ENCODE measurements at places on chromosomes 16 and 17.
A peak's percentile ranks its signal among the peaks of the same experiment; 100 is the strongest.

DNA sequence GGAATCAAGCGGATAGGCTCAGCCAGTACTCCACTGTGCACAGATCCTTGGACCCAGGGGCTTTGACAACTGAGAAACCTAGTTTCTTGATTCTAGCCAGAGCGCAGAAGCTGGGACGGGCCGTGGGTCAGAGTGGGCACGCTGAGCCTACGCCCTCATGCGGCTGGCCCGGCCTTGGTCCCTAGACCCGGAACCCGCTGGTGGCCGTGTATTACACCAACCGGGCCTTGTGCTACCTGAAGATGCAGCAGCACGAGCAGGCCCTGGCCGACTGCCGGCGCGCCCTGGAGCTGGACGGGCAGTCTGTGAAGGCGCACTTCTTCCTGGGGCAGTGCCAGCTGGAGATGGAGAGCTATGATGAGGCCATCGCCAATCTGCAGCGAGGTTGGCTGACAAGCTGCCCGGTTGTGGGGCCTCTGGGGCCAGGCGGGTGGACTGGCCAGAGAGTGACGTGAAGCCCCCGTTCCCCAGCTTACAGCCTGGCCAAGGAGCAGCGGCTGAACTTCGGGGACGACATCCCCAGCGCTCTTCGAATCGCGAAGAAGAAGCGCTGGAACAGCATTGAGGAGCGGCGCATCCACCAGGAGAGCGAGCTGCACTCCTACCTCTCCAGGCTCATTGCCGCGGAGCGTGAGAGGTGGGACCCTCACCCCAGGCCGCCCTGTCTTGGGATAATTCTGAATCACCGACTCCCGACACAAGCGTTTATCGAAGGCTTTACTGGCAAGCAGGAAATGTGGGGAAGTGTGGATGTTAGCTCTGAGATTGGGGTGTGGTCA is 946 bp downstream of the STUB1 start:
- peak; percentile 41 for DNase-seq

- DNase-seq = no peak
These were observed 54.5 kb downstream of the NACA2 start for GRCh38 chr17:61536422-61536955.

DNA sequence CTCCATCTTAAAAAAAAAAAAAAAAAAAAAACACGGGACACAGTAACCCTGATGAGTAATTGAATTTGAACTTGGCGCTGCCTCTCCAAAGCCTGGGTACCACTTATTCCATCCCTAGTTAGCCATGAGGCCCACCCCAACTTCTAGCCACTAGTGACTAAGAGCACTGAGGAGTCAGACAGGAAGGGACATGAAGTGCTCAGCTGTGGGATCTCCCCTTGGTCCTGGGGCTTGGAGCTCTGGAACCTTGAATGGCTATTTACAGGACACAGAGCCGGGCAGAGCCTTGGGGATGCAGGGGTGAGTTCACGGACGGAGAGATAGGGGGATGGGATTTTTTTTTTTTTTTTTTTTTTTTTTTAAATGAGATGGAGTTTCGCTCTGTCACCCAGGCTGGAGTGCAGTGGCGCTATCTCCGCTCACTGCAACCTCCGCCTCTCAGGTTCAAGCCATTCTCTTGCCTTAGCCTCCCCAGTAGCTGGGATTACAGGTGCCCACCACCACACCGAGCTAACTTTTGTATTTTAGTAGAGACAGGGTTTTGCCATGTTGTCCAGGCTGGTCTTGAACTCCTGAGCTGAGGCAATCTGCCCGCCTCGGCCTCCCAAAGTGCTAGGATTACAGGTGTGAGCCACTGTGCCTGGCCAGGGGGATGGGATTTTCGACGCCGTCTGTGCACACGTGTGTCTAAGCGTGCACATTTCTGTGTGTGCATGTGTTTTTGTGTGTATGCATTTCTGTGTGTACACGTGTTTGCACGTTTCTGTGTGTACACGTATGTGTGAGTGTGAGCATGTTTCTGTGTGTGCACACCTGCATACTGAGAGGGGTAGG is 20.4 kb upstream of the CIBAR2 start:
- DNase-seq = no peak

GRCh38 chr16:74607962-74608356 is 1.0 kb upstream of the GLG1 start:
- no peak for DNase-seq

- DNase-seq = no peak
These were observed 5.5 kb downstream of the CCL17 start for GRCh38 chr16:57409870-57410587.

GRCh38 chr17:54749157-54749556 is 151.5 kb upstream of the TOM1L1 start:
- DNase-seq = no peak

DNA sequence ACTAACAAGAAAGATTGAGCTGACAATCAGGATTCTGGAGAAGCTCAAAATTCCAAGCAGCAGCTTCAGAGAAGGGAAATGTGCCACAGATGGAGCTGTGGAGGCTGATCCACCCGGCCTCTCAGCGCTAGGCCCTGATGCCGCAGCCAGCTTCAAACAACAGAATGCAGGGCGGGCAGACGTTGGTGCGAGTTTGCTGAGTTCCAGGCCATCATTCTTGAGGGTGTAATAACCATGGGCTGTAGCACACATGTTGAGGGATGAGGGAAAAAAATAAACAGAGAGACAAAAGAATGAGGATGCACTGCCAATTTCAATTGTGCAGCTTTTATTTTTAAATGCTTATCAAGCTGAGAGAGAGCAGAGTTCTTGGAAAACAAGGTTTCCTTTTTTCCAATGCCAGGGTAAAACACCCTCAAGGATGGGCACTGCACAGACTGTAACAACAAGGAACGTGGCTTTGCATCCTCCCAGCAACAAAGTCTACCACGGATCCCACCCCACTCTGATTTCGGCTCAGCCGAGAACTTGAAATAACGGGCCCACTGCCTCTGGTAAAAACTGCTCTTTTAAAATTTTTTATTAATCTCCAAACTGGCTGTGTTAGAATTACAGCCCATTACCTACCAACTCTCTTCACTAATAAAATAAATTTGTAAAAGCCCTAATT is 90.2 kb downstream of the SMG6 start:
- no peak for DNase-seq

- peak; percentile 74 for DNase-seq
These were observed at the start of gene PIGQ for GRCh38 chr16:569445-570254. TSS of gene PIGQ (plus strand) at chr16:569968. CDS start at chr16:574075, 4,107 bp downstream.

GRCh38 chr17:76901542-76902197 is 33.5 kb downstream of the MGAT5B start:
- no peak for DNase-seq

- DNase-seq = no peak
These were observed 6.5 kb downstream of the ZNF205 start for GRCh38 chr16:3118846-3119245.

DNA sequence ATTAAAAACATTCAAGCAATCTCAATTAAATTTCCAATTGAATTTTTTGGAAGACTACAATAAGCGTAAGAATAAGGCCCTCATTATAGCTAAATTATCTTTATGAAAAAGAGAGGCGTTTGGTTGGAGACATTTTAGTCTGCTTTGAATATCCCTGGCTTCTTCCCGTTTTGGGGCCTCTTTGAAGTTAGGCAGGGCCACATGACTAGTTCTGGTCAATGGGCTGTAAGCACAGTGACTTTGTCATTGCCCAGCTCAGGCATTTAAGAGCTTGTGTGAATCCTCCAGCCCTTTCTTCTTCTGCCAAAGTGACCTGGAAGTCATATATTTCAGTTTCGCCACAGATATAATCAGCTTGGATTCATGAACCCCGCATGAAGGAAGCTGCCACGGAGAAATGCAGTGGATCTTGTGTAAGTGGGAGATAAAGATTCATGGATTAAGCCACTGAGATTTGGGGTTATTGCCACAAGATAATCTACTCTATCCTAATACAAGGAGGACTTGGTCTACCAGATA is 21.7 kb upstream of the UBTF start:
- DNase-seq = no peak

DNA sequence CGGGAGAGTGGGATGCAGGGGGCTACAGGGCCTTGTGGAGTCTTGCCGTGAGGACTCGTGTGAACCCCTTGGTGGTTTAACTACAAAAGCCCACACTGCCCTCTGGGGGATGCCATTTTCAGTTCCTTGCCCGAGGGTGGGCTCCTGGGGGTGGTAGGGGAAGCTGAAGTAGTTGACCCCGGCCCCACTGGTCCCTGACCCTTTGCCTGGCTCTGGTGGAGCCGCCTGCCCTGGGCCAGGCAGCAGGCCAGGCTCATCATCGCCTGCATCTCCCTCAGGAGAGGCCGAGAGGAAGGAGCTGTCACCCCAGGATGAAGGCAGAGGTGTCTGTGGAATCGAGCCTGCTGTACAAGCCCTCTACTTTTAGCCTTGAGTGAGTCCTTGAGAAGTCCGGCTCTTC is 10.2 kb downstream of the COX4I1 start:
- DNase-seq = no peak

GRCh38 chr17:69912805-69913204 is 162.2 kb upstream of the KCNJ16 start:
- DNase-seq = no peak

DNA sequence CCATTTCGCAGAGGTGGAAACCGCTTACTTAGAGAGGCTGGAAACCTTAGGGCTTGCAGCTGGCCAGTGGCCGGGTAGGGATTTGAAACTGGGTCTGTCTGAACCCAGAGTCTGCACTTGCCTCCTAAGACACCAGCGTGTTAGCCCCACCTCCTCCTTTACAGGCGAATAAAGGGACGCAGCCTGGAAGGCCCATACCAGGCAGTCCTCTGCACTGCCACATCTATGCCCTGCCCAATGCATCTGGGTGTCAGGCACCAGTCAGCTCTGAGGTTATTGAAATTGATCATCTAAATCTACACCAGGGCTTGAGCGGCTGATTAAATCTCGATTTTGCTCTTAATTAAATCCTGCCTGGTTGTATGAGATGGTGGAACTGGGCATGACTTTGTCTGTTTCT is 19.9 kb upstream of the NAGS start:
- no peak for DNase-seq

- no peak for DNase-seq
These were observed 370.3 kb downstream of the SOX9 start for GRCh38 chr17:72491102-72491501.

DNA sequence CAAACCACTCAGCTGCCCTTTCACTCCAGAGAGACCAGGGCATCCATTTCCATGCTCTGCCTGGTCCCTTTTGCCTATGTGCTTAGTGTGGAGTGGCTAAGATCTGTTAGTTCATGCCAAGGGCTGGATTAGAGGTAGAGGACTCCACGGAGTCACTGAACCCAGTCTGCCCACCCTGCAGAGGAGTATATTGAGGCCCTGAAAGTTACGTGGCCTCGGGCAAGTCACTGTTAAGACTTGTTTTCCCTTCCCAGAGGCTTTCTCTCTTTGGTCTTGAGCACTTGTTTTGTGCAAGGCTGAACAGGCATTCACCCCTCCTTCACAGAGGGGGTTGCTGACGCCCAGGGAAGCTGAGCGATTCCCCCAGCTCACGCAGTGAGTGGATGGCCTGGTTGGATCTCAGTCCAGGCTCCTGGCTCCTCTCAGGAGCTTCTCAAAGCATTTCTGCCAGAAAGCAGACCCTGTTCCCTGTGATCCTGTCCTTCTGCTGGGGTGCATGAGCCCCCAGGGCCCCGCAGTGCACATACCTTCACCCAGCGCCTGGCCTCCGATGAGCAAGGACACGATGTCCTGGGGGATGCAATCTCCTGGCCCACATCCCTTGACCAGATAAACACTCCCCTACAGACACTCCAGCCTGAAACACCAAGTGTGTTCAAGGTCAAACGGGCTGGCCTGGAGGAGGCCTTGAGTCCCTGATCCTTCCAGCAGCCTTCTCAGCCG is 153.4 kb upstream of the GSE1 start:
- DNase-seq = no peak

- DNase-seq = peak; percentile 48
These were observed 1.3 kb upstream of the CUEDC1 start for GRCh38 chr17:57956291-57957119.

GRCh38 chr16:72210555-72210954 is 38.6 kb upstream of the PMFBP1 start:
- DNase-seq = no peak

DNA sequence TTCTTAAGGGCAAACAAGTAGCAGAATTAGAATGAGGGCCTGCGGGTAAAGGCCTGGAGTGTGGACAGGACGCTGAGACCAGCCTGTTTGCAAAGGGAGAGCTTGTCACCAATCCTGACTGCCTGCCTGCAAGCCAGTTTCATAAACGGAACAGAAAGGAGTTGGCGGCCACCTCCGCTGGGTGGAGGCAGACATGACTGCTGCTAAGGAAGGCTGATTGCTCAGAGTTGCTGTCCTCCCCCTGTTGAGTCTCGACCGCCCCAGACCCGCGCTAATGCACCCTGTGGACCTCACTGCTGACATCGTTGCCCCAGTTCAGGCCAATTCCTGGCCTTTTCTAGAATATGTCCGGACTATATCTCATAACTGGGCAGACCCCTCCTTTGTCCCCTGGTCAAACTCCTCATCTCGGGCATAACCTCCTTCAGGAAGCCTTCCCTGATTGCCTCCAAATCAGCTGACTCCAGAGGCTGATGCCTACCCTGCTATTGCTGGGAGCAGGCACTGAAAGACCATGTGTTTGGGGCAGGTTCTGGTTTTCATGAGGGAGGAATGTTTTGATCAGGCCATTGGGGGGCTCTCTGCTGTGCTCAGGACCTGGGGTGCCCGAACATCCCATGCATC is 153.0 kb upstream of the CIBAR2 start:
- no peak for DNase-seq

- DNase-seq = no peak
These were observed 221.3 kb upstream of the KCNJ16 start for GRCh38 chr17:69853541-69854224.

GRCh38 chr17:16945136-16945482 is 26.8 kb downstream of the TNFRSF13B start:
- no peak for DNase-seq

DNA sequence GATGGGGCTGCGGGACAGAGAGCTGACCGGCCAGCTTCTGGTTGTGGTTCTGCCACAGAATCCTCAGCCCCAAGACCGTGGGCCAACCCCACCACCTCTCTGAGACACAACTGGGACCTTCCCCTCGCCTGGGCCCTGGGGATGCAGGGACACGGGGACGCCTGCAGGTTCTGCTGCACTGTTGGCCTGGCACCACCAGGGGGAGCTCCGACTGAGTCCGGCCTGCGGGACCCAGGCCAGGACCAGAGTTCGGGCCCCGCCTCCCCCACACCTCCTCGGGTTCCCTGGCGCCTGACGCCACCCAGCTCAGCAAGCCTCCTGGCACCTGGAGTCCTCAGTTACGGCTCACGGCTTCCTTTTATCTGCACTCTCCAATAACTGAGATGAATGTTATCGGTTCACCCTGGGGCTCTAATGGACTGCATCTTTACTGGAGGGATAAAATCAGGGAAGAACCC is 27.3 kb downstream of the TBC1D16 start:
- DNase-seq = peak; percentile 88

GRCh38 chr17:18963126-18964017 is 11.4 kb downstream of the SLC5A10 start:
- peak; percentile 42 for DNase-seq

GRCh38 chr16:53937161-53937880 is 233.4 kb downstream of the FTO start:
- no peak for DNase-seq

GRCh38 chr17:57027852-57028251 is 49.9 kb downstream of the SCPEP1 start:
- no peak for DNase-seq

GRCh38 chr16:80931801-80932707 is 74.6 kb downstream of the CMC2 start:
- peak; percentile 29 for DNase-seq
